CD4-positive, alpha-beta T cell treated with Interleukin-1 beta for 1 hour (primary cell): ENCODE measurements at places on chromosomes 7 and 10.

DNA sequence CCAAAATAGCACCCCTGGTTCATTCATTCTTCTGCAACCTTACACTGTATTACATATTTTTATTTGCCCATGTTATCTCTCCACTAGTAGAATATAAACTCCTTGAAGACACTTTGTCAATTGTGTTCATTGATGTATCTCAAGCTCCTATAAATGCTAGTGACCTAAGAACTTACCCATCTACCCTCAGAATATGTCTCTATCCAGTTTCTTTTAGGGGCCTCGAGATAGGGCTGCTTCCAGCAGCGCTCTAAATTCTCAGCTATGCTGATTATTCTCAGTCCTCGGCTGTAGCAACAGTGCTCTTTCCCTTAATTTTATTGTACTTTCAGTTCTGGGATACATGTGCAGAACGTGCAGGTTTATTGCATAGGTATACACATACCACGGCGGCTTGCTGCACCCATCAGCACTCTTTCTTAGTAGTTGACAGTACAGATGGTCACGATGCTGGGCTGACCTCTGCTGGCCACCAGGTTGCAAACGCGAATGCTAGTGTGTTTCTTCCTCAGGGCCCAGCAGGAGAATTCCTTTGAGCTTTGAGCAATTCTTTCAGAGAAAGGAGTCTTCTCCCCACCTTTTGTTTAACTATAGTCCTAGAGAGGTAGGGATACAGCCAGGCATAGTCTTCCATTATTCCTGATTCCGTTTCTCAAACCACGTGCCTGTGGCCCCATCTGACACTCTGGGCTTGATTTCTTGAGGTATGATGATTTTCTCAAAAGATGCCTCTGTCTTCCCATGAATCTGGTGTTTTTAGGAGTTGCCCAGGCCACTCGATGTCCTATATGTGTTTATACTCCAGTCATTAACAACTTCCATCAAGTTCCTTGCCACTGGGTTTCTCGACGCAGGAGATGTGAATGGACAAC, 49.1 kb upstream of the CDC14C start:
- no peak for DNase-seq

GRCh38 chr7:76016191-76016947, 22.0 kb upstream of the TMEM120A start:
- DNase-seq, result no peak

DNA sequence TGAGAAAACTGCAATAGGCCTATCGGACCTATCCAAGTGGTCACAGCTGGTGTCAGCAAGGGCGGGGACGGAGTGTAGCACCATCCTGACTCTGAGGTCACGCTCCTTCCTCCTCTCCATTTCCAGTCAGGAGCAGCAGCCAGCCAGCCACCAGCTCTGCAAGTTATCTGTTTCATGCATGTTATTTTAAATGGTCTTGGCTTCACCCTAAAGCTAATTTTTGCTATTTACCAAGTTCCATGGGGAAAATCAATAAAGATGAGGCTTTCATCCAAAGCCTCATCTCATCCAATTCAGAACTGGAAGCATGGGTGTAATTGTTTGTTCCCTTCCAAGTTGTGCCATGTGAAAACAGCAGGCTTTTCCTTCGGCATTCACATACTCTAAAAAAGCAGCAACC, 49.3 kb downstream of the ICA1 start:
- DNase-seq, result no peak

GRCh38 chr10:27446091-27446918, 57.8 kb upstream of the RAB18 start:
- peak; percentile 35 for DNase-seq

GRCh38 chr10:1186683-1186990, 130.5 kb downstream of the WDR37 start:
- no peak for DNase-seq

GRCh38 chr10:31773749-31774298, 154.8 kb downstream of the ARHGAP12 start:
- no peak for DNase-seq

- no peak for DNase-seq
Measured at GRCh38 chr7:12927635-12928434, 240.4 kb downstream of the ARL4A start.

- no peak for DNase-seq
Measured at GRCh38 chr10:47331954-47332353, 9.7 kb downstream of the GDF2 start.

GRCh38 chr10:80372675-80373074, 16.1 kb downstream of the DYDC2 start:
- DNase-seq, result no peak

DNA sequence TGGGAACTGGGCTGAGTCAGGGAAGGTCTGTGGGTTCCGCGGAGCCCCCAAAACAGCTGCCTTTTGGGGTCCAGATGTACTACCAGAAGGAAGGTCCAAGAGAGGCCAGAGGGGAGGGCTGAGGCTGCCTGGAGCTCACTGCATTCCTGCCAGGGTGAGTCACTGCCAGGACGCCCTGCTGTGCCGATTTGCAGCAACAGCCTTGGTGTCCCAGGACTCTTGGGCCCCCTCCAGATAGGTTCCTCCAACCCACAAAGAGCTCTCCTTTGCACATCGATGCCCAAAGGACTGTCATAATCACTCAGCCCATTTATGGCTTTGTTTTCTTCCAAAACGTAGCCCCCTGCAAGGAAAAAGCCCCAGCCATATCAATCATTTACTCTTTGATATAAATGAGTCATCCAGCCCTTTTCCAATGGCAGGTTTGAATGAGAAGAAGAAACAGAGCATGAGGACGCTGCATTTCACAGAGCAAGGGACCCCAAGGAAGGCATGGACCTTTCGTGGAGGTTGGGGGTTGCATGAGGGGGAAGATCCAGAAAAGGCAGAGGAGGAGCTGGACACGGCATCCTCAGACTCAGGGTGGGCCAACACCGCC, 32.2 kb upstream of the COL13A1 start:
- no peak for DNase-seq

DNA sequence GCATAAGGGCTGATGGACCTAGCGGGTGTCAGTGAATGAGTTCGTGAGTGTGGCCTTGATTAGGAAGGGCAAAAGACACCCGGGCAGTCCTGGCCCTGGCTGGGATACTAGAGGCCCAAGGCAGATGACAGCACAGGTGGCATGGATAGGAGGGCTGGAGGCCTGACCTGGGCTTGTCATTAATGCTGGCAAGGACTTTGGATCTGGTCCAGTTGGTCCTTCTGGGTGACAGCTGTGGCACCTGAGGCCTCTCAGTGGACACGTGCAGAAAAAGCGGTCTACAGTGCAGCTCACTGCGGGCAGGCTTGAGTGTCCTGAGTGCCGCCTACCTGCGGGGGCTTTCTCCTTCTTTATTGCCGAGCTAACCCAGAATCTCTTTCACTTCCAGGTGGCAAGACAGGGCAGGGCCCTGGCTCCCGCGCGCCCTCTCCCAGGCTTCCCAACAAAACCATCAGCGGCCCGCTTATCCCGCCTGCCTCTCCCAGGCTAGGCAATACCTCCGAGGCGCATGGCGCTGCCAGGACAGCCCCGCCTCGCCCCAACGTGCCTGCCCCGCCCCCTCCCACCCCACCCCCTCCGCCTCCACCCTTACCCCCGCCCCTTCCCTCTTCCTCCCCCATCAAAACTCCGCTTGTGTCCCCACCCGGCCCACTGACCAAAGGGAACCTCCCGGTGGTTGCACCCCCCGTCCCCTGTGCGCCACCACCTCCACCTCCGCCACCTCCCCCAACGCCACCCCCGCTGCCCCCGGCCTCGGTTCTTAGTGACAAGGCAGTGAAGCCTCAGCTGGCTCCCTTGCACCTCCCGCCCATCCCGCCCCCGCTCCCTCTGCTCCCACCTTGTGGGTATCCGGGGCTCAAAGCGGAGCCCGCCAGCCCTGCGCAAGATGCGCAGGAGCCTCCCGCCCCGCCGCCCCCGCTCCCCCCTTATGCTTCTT, 77.4 kb downstream of the WIPF3 start:
- DNase-seq, result no peak

GRCh38 chr10:79904671-79905321, 44.1 kb downstream of the SFTPD start:
- peak; percentile 24 for DNase-seq

DNA sequence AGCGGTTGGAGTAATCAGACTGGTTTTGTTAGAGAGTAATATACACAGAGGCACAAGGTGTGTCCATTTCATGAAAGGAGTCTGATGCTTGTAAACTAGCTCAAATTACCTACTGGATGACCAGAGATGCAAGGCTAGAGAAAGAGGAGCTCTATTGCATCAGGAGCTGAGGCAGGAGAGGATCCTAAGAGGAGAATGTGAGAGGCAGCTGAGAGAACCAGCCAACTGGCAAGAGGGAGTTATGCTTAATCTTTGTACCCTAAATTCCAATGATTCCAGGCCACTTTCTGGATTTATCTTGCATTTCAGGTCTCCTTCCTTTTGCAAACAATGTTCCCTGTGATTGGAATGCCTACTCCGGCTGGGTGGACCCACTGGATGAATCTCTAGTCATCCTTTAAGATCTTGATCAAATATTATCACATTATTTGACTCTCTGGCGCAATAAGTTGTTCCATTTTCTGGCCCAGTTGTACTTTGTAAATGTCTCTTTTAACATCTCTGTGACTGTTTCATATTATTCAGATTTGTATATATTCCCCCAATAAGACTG, 57.5 kb upstream of the PTPN12 start:
- DNase-seq, result no peak

DNA sequence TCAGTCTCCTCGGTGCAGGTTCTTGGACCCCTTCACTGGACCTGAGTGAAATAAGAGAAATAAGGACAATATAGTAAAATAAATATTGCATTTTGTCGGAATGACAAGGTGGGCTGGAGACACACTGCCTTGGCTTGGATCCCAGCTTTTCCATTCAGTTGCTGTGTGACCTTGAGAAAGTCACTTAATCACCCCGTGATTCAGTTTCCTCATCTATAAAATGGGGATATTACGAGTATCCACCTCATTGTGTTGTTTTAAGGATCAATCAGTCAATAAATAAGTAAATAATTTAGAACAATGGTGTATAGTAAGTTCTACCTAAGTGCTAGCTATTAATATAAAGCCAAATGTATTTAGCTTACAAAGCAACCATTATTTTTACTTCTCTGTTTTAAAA, 29.1 kb downstream of the HK1 start:
- DNase-seq, result no peak

GRCh38 chr7:79064187-79064823, 389.2 kb downstream of the MAGI2 start:
- DNase-seq, result no peak

DNA sequence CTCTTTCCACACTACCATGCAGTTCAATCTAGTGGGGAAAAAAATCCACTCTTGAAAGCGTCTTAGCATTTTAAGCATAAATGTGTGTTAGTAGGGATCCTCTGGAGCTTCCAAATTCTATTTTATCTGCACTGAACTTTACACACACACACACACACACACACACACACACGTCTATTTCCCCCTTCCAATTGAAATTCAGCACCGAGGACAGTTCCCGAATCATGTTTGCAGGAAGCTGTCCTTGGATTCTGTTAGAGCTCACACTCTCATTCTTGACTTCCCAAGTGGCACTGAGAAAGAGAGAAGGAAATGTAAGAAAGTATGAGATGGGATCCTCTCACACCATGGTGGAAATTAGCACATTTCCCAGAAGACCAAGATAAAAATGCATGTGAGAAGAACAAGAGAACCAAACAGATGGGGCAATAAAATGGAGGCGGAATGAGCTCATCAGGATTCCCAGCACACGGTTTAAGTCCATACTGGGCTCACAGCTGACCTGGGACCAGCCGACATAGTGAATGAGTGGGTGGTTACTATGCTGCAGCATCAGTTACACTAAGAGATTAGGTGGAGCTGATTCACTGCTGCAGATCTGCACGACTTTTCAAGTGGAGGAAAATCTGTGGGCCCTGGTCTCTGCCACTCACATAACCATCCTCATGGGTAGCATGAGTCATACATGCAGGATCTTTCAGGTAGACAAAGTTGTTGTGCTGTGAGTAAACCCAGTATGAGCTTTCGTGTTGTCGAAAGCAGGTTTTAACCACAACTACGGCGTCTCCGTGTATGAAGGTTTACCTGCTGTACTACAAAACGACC, 3.3 kb upstream of the NPTX2 start:
- DNase-seq, result no peak
